Stimulated activated CD8-positive, alpha-beta memory T cell treated with anti-CD3 and anti-CD28 coated beads, Interleukin-2, amount 100 ng/mL, for 48 hours (primary cell): ENCODE measurements at places on chromosomes 7 and 10.
A peak's percentile ranks its signal among the peaks of the same experiment; 100 is the strongest.

- DNase-seq, result peak; percentile 34
Measured at GRCh38 chr7:73811760-73812168, 19.0 kb upstream of the CLDN4 start.

GRCh38 chr7:142153400-142153799, 41.9 kb downstream of the MGAM2 start:
- DNase-seq, result no peak

GRCh38 chr10:114363745-114364454, 40.4 kb downstream of the AFAP1L2 start:
- DNase-seq, result no peak

- DNase-seq, result no peak
Measured at GRCh38 chr10:22475651-22476600, 130.6 kb downstream of the SPAG6 start.

GRCh38 chr10:110176141-110177030, 31.0 kb upstream of the MXI1 start:
- DNase-seq, result no peak

GRCh38 chr7:113752289-113752688, 166.5 kb downstream of the PPP1R3A start:
- DNase-seq, result no peak

GRCh38 chr10:74502963-74503608, 323.3 kb upstream of the KAT6B start:
- no peak for DNase-seq

GRCh38 chr7:28478656-28479055, 66.3 kb downstream of the CREB5 start:
- no peak for DNase-seq

GRCh38 chr7:35747611-35748010, 52.7 kb upstream of the HERPUD2 start:
- DNase-seq, result no peak

GRCh38 chr7:44324204-44324480, 1.3 kb downstream of the CAMK2B start:
- DNase-seq, result no peak

DNA sequence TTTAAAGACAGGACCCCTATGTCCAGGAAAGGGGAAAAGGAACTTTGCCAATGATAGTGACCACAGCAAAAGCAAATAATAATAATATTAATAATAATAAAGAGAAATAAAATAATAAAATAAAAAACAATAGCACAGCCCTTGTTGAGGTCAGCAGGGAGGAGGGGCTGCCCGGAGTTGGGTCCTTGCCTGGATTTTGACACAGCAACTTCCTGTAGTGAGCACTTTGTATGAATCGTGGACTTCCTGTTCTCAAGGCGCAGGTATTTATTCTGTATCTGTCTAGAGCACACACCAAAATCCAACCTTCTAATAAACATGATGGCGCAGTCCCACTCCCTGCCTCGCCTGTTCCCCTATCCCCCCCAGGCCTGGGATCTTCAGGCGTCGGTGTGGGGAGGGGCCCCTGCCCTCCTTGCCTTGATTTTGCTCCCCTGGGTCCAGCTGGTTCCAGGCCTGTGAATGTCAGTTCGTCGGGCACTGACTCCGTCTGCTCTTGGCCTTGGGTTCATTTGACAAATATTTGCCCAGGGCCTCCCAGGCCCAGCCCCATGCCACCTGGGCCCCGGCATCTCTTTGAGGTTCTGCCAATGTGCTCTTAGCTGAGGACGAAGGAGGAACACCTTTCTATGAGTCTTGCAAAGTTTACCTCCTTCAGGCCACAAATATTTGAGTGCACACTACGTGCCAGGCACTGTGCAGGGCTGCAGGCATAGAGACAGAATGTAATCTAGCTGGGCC, 13.9 kb downstream of the TRIM8 start:
- DNase-seq, result no peak

DNA sequence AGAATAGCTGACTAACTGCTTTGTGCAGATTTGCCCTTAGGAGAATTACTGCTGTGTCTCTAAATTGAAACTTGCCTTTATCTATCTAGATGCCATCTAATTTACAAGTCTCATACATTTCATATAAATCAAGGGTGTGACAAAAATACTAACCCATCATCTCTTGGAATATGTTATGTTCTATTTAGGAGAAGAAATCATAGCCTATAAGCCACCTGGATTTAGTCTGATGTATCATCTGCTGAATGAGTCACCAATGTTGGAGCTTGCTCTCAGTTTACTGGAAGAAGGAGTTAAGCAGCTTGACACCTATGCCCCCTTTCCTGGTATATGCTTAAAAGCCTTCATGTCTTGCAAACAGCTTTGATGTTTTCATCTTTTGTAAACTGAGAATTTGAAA, 43.5 kb downstream of the NUP205 start:
- no peak for DNase-seq

DNA sequence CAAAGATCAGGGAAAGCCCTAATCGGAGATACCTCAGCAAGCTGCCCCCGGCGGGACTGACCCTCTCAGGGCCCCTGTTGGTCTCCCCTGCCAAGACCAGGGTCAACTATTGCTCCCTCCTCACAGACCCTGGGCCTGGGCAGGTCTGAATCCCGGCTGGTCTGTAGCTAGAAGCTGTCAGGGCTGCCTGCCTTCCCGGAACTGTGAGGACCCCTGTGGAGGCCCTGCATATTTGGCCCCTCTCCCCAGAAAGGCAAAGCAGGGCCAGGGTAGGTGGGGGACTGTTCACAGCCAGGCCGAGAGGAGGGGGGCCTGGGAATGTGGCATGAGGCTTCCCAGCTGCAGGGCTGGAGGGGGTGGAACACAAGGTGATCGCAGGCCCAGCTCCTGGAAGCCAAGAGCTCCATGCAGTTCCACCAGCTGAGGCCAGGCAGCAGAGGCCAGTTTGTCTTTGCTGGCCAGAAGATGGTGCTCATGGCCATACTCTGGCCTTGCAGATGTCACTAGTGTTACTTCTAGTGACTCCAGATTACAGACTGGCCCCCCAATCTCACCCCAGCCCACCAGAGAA, 24.1 kb downstream of the TBATA start:
- no peak for DNase-seq

- DNase-seq, result no peak
Measured at GRCh38 chr7:102295346-102296178, 8.9 kb downstream of the SH2B2 start.

- no peak for DNase-seq
Measured at GRCh38 chr10:95229724-95230627, 35.9 kb downstream of the ACSM6 start.

- no peak for DNase-seq
Measured at GRCh38 chr7:80411621-80412020, 100.2 kb downstream of the GNAT3 start.

DNA sequence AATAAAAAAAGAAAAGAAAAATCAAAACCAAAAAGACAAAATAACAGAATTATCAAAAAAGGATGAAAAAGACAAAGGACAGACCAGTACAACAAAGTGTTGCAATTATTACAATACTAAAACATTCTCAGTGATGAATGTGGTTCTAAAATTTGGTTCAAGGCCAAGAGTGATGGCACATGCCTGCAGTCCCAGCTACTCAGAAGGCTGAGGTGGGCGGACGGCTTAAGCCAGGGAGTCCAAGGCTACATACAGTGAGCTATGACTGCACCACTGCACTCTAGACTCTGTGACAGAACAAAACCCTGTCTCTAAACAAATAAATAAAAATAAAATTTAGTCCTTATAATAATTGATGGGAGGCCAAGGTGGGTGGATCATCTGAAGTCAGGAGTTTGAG, 14.5 kb downstream of the BAZ1B start:
- DNase-seq, result no peak

DNA sequence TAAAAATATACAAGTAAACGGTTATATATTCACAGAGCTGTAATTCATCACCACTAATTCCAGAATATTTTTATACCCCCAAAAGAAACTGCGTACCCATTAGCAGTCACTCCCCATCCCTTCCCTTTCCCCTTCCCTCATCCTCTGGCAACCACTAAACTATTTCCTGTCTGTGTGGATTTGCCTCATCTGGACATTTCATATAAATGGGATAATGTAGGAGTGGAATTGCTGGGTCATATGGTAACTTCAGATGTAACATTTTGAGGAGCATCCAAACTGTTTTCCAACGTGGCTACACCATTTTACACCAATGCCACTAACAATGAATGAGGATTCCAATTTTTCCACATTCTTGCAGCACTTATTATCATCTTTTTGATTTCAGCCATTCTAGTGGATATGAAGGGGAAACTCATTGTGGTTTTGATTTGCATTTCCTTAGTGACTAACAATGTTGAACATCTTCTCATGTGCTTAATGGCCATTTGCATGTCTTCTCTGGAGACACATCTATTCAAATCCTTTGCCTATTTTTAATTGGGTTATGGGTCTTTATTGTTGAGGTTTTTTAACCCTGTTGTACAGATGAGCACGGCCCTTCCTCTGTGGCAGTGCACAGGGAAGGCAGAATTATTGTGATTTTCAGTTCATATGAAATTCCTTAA, 79.2 kb downstream of the RBM20 start:
- DNase-seq, result no peak

- DNase-seq, result no peak
Measured at GRCh38 chr10:77104459-77104980, 533.1 kb downstream of the KCNMA1 start.

GRCh38 chr7:82443547-82444219, at the start of gene CACNA2D1:
TSS of gene CACNA2D1 (minus strand) at chr7:82443777.
- DNase-seq, result no peak

GRCh38 chr7:16063221-16063620, 358.1 kb downstream of the CRPPA start:
- no peak for DNase-seq

- no peak for DNase-seq
Measured at GRCh38 chr10:929960-930624, 1.4 kb downstream of the LARP4B start.

GRCh38 chr10:46040004-46040403, 6.1 kb downstream of the MSMB start:
- no peak for DNase-seq

- no peak for DNase-seq
Measured at GRCh38 chr7:41656366-41656765, 46.5 kb downstream of the INHBA start.
